Activated T-cell treated with anti-CD3 and anti-CD28 coated beads, Interleukin-2, amount 50 U/mL, for 24 hours (primary cell): ENCODE measurements at places on chromosomes 4 and X.

DNA sequence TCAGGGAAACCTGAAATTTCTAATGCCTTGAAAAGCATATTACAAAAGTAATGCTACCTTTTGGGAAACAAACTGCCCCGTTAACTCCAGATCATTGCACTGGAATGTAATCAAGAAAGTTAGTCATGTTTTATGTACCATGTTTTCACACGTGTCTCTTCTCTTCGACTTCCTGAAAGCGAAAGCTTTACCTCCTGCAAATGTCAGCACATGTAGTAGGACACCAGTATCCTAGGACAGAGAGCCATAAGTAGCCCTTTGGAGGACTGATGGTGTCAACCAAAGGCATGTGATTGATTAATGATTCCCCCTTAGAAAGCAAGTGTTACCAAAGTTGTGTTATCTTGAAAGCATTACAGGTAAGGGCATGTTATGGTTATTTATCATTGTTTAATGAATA lies 8.8 kb upstream of the MND1 start:
- DNase-seq, result no peak

GRCh38 chrX:54248309-54248708 lies 65.3 kb upstream of the FAM120C start:
- DNase-seq, result no peak

DNA sequence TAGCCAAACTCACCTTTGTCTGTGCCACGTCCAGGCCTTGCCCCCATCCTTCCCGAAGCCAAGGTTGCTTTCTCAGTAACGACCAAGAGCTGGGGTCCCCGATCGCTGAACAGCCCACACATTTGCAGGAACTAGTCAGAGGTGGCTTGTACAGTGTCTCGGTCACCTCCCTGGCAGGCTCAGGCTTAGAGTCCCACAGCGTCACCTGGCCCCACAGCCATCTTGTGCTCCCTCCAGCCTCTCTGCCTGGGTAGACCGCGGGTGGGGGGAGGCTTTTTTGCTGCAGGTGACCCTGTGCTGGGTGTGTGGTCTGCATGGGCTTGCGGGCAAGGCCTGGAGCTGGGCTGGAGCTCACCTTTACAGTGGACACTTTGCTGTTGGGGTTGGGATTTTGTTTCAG lies 60.2 kb downstream of the PSAPL1 start:
- no peak for DNase-seq

DNA sequence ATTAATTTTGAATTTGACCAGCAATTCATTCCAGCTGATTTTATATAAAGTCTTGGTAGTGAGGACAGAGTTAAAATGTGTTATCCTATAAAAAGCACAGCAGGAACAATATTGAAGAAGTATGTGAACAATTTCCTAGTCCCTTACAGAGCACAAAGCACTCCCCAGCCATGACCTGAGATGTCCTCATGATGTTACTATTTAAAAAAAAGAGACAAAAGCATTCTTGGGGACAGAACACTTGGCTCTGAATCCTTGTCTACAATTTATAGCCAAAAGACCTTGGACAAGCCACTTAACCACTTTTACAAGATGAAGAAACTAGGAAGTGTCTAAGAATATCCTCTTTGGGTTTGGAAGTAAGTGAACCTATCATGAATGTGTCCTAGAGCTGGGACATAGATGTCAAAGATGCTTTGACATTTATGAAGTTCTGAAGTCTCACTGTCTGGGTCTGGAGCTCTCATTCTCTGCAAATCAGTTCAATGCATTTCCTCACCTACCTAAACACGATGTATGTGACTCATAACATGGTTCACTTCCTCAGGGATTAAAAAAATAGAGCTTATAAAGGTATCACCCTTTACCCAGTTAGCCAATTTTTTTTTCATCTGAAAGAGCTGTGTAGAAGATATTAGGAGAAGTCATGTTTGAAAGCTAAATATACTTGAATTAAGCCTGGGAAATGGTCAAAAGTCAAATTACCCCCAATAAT lies 61.4 kb downstream of the IGFBP7 start:
- no peak for DNase-seq

- DNase-seq, result no peak
Measured at GRCh38 chrX:40849906-40850823, 114.8 kb upstream of the MED14 start.

- no peak for DNase-seq
Measured at GRCh38 chr4:180436361-180436760, 1806.8 kb upstream of the TENM3 start.

DNA sequence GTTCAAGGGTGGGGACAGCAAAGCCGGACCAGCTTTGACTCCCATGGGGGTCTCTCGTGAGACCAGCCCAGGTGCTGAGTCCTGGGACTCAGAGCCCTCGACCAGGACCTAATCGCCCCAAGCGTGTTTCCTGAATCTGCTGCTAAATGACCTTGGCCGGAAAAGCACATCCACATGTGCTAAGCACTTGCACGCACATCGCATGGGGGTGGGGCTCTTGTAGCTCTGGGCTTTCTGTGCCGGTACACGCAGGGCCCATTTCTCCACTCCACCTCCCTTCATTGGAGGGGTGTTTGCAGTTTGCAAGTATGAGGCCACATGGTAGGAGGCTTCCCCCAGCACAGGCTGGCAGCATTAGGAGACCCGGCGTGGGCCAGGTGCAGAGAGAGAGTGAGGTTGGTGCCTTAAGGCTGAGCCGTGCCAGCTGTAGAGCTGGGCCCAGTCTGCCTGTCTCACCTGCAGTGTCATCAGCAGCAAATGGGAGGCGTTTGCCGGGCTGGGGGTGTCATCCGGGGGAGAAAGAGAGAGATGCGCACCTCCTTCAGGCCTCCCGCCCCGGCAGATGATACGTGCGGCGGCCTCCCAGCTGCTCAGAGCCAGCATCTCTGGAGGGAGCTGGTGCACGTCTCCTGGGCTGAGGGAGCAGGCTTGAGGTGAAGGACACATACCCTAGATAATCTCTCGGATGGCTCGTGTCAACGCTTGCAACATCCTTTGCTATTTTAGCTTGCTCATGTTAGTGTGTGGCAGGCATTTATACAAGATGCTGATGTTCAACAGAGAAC lies 45.2 kb upstream of the CLCN4 start:
- peak; percentile 75 for DNase-seq

GRCh38 chr4:184655889-184656869 lies 6.6 kb downstream of the PRIMPOL start:
- no peak for DNase-seq

DNA sequence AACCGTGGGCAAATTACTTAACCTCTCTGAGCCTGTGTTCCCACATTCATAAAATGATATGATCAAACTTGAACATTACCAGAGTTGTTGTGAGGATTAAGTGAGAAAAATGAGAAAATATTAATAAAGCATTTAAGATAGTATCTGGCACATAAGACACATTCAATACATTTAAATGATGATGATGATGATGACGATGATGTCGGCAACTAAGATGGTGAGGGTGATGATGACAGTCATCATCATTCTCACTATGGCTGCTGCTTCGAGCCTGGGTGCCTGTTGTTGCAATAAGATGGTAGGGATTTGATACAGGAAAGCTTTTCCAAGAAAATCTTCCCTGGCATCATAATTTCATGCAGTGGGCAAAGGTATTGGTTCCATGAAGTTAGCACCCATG lies 11.1 kb downstream of the TMEM164 start:
- no peak for DNase-seq

DNA sequence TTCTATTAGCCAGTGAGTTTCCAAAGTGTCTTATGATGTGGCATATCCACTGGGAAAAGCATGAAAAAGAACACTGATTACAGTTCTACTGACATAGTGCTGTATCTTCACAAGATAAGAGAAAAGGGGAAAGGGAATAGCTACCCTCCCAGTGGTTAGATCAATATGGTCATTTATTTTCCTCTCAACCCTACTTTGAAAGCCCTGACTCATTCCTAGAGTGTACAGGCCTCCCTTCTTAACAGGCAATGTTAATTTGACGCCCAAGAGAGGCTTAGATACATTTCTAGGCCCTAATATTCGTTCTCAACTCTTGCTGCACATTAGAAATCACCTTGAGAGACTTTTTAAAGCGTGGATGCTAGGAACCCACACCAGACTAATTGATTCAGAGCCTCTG lies 20.4 kb upstream of the BRS3 start:
- no peak for DNase-seq

- no peak for DNase-seq
Measured at GRCh38 chr4:165207016-165207430, 338 bp upstream of the KLHL2 start.

- no peak for DNase-seq
Measured at GRCh38 chr4:153062652-153063168, 126.6 kb downstream of the FHDC1 start.

DNA sequence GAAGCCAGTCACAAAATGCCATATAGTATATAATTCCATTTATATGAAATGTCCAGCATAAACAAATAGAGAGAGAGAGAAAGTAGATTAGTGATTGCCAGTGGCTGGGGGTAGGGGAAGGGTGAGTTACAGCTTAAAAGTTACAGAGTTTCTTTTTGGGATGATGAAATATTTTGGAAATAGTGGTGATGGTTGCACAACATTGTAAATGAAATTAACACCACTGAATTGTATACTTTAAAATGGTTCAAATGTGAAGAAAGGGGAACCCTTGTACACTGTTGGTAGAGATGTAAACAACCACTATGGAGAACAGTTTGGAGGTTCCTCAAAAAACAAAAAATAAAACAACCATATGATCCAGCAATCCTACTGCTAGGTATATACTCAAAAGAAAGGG lies 131.2 kb upstream of the GPC4 start:
- DNase-seq, result no peak

DNA sequence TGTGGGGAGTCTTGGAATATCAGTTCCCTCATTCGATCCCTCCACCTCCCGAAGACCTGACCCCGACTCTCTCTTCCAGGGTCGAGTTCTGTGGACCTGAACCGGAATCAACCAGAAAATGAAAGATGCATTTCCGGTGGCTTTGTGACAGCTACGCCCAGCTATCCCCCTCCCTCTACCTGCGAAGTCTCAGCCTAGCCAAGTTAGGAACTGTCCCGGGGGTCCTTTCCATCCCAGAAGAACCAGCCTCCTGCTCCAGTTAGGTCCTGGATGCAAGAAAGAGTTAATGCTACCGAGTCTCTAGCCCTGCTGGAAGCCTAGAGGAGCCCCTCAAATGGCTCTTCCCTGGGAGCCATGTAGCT lies 13.4 kb upstream of the ETDC start:
- no peak for DNase-seq

GRCh38 chrX:38276089-38276488 lies 51.2 kb downstream of the RPGR start:
- DNase-seq, result no peak

DNA sequence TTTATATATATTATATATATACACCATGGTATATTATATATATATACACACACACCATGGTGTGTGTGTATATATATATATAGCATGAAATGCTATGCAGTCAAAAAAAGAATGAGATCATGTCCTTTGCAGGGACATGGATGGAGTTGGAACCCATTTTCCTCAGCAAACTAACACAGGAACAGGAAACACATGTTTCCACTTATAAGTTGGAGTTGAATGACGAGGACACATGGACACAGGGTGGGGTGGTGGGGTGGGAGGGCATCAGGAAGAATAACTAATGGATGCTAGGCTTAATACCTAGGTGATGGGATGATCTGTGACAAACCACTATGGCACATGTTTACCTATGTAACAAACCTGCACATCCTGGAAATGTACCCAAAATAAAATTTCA lies 293.6 kb upstream of the NDST3 start:
- DNase-seq, result no peak

DNA sequence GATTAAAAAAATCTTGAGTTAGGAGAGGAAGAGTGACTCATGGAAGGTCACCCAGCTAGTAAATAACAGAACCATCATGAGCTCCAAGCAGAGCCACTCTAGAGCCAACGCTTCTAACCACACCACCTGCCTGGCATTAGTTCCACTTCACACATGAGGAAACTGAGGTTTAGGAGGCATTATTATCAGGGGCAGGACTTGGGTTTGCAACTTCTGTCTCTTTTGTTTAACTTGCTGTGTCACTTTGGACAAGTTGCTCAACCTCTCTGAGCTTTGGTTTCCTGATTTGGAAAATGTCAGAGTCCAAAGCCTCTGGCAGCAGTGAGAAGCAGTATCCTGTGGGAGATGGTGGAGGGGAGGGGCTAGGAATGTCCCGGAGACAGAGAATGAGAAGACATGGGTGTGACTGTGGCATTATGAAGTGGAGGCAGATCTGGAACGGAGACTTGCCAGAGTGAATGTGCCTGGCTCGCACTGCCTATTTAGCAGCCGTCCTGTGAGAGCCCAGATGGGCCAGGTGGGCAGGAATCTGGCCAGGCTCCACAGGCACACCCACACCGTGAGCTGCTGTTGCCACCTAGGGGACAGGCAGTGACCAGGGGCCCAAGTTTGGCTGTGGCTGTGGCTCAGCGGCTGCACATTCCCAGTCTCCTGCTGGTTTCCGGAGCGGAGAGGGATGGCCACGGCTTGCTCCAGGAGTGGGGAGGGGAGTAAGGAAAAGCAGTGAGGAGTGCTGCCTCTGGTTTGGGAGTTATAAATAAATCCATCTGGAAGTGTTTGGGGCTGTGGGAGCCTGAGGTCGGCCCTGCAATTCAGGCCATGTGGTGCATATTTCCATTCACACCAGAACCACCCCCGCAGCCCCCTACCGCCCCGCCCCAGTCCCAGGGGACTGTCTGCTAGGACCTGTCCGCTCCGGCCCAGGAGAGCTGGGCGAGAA lies 93.4 kb downstream of the NHSL2 start:
- DNase-seq, result no peak

GRCh38 chr4:169167957-169168858 lies 102.5 kb downstream of the SH3RF1 start:
- DNase-seq, result no peak

GRCh38 chrX:34900691-34901090 lies 41.9 kb upstream of the FAM47B start:
- DNase-seq, result no peak

GRCh38 chr4:122047456-122048425 lies 95.9 kb upstream of the TRPC3 start:
- no peak for DNase-seq

DNA sequence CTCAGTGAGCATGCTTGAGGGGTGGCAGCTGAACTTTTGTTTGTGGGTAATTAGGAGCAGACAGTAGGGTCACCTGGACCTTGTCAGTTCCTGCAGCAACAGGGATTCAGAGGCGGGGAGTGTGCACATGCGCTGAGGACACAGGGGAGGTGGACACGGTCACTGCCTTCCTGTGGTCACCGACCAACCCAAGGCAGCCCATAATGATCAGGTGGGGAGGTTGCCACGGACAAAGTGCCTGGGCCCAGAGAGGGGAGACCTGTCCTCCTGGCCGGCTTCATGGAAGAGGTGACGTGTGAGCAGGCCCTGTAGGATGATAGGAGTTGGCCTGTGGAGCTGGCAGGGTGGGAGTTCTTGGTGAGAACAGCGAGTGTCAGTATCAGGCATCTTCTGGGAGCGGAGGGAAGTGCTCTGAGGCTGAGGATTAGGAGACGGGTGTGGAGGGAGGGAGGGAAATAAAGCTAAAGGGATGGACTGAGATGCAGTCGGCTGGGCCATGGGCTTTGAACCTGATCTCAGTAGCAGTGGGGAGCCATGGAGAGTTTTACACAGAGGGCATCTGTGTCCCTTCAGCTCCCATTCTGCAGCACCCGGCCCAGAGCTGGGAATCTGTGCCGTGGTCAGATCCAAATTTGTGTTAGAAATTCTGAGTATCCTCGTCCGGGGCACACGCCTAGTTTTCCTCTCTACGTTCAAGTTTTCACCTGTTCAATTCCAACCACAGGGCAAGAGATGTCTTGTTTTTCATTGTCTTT lies 100.0 kb downstream of the PSAPL1 start:
- DNase-seq, result no peak

- no peak for DNase-seq
Measured at GRCh38 chr4:13615161-13615560, 12.4 kb downstream of the BOD1L1 start.
